ENCODE measurements at places on chromosomes 12 and 14. TPM values are rescaled to one million over a fixed set of nuclear protein-coding genes. Genes with fewer than 3 reads are reported as not detected.

KRT80 gene
- total RNA-seq, result 8.8 TPM

DGKA gene
- 58.3 TPM for total RNA-seq

GPRC5D gene
- total RNA-seq, result not detected

ZNF839 gene
- total RNA-seq, result 17.7 TPM

APOLD1 gene
- 3.9 TPM for total RNA-seq

HCAR3 gene
- not detected for total RNA-seq

SIX6 gene
- total RNA-seq, result not detected

CIDEB gene
- total RNA-seq, result 0.22 TPM

APAF1 gene
- 13.9 TPM for total RNA-seq

SMIM10L1 gene
- total RNA-seq, result 6.4 TPM

- H3K36me3 ChIP-seq, result no peaks in the 10 kb centered on the region
- no peak overlapping the region for H3K4me3 ChIP-seq
- H3K4me1 ChIP-seq, result no peaks in the 10 kb centered on the region
These were observed 142.5 kb downstream of the SAMD4A start for GRCh38 chr14:54709444-54709843.

DNA sequence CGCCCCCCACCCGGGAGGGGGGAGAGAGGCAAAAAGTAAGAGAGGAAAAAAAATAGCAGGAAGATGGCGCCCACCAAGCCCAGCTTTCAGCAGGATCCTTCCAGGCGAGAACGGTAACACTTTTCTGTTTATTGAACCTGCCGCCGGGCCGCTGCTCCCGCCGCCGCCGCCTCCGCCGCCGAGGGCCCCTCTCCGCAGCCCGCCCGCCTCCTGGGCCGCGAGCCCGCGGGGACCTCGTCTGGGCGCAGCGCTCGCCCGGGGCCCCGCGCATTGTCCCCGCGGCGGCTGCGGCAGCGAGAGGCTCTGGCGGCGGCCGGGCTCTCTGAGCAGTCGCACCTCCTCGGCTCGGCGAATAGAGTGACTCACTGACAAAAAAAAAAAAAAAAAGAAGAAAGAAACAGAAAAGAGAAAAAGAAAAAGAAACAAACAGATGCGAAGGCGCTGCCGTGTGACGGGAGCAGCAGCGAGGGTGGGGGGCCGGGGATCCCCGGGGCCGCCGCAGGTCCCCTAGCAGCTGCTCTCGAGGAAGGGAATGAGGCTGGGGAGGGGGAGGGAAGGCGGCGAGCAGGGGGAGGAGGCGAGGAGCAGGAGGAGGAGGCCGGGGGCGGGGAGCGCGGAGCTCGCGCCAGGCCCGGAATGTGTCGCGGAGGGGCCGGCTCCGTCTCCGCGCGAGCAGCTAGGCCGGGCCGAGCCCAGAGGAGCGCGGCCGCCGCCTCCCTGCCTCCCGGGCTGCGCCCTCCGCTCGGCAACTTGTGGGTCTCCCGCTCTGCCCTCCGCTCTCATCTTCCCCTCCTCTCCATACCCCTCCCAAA, 781 bp downstream of the NPAS3 start:
- no peaks in the 10 kb centered on the region for H3K36me3 ChIP-seq
- H3K4me1 ChIP-seq, result no peaks in the 10 kb centered on the region
- H3K27me3 ChIP-seq, result no peaks in the 10 kb centered on the region
- H3K27ac ChIP-seq, result no peak overlapping the region
- no peak for DNase-seq
- no peak overlapping the region for H3K4me3 ChIP-seq

DNA sequence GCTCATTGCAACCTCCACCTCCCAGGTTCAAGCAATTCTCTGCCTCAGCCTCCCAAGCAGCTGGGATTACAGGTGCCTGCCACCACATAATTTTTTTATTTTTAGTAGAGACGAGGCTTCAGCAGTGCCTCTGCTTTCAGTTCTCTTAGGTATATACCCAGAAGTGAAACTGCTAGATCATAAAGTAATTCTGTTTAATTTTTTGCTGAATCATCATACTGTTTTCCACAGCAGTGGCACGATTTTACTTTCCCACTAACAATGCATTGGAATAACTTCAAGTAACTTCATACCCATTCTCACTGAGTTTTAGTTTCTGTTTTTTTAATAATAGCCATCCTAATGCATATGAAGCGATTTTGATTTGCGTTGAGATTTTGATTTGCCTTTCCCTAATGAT, 148.0 kb upstream of the G2E3 start:
- no peak overlapping the region for H3K4me3 ChIP-seq
- H3K27me3 ChIP-seq, result no peaks in the 10 kb centered on the region
- H3K36me3 ChIP-seq, result no peaks in the 10 kb centered on the region
- no peaks in the 10 kb centered on the region for H3K4me1 ChIP-seq
- H3K27ac ChIP-seq, result no peak overlapping the region

GRCh38 chr12:57243521-57244311, 7.3 kb downstream of the STAC3 start:
- H3K4me1 ChIP-seq, result peaks cover 42% of the 10 kb centered on the region
- peaks cover 4% of the 10 kb centered on the region for H3K27me3 ChIP-seq
- peak overlapping the region; percentile 60 for H3K4me3 ChIP-seq
- H3K27ac ChIP-seq, result no peak overlapping the region

- H3K27ac ChIP-seq, result no peak overlapping the region
- no peak overlapping the region for H3K4me3 ChIP-seq
- no peak for DNase-seq
- H3K27me3 ChIP-seq, result no peaks in the 10 kb centered on the region
- no peaks in the 10 kb centered on the region for H3K4me1 ChIP-seq
These were observed 338.6 kb downstream of the CEP128 start for GRCh38 chr14:80602946-80603345.

DNA sequence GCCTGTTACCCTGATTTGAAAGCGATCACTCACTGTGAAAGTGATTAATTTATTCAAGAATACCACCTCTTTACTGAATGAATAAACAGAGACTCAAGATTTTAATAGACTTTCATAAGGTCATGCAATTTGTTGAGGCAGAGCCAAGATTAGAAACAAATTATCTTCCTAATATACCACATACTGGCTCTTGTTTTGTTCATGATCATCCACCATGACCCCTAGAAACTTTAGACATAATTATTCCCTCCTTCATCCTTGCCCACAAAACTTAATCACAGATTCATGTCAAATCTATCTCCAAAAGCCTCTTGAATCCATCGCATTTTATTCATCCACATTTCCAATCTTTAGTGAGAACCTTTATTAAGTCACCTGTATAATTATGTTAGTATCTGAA, 152.3 kb downstream of the ATXN7L3B start:
- no peaks in the 10 kb centered on the region for H3K27me3 ChIP-seq
- no peak for DNase-seq
- no peak overlapping the region for H3K4me3 ChIP-seq
- H3K4me1 ChIP-seq, result no peaks in the 10 kb centered on the region
- H3K27ac ChIP-seq, result no peak overlapping the region

GRCh38 chr14:77204459-77204771, 22.8 kb downstream of the TMEM63C start:
- H3K27me3 ChIP-seq, result no peaks in the 10 kb centered on the region
- no peaks in the 10 kb centered on the region for H3K36me3 ChIP-seq
- no peaks in the 10 kb centered on the region for H3K4me1 ChIP-seq
- H3K27ac ChIP-seq, result no peak overlapping the region

- no peak overlapping the region for H3K27ac ChIP-seq
- H3K27me3 ChIP-seq, result no peaks in the 10 kb centered on the region
- H3K36me3 ChIP-seq, result no peaks in the 10 kb centered on the region
- DNase-seq, result peak; percentile 39
- H3K4me3 ChIP-seq, result no peak overlapping the region
These were observed 9.3 kb downstream of the CCDC196 start for GRCh38 chr14:66495218-66496098.

- DNase-seq, result peak; percentile 94
- no peak overlapping the region for H3K27ac ChIP-seq
- no peaks in the 10 kb centered on the region for H3K36me3 ChIP-seq
- no peaks in the 10 kb centered on the region for H3K27me3 ChIP-seq
These were observed 6.3 kb downstream of the DHH start for GRCh38 chr12:49088150-49088931.

DNA sequence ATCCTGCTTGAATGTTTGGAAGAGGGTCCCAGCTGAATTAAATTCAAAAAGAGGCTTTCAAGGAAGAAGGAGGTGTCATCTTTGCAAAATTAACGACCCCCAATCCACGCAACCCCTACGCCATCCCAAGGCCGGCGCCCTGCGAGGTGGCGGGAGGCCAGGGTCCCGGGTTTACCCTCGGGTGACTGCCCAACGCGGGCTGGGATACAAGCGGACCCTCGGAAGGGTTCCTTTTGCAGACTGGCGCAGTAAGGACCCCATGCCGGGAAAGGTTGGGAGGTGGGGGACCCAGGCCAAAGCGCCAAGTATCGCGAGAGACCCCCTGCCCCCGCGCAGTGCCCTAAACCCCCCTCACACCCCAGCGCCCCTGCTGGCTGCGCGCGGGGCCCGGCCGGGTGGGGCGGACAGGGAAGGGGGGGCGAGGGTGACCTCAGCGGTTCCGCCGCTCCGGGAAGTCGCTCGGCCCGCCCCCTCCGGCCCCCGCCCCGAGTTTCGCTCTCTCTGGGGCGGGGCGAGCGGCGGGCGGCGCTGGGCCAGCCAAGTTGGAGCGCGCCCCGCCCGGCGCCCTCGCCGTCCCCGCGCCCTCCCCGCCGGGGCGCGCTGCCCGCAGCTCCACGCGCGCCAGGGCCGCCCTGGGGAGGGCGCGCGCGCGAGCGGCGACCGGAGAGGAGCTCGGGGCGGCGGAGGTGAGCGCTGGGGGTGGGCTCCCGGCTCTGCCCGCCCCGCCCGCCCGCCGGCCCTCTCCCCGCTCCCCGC, 708 bp upstream of the ZBTB42 start:
- H3K27ac ChIP-seq, result peak overlapping the region; percentile 66
- peaks cover 31% of the 10 kb centered on the region for H3K4me1 ChIP-seq
- DNase-seq, result no peak
- H3K27me3 ChIP-seq, result no peaks in the 10 kb centered on the region
- H3K36me3 ChIP-seq, result no peaks in the 10 kb centered on the region

GRCh38 chr12:12561371-12562015, 1.2 kb downstream of the DUSP16 start:
- H3K4me1 ChIP-seq, result peaks cover 16% of the 10 kb centered on the region
- H3K27me3 ChIP-seq, result no peaks in the 10 kb centered on the region
- peak overlapping the region; percentile 89 for H3K27ac ChIP-seq

DNA sequence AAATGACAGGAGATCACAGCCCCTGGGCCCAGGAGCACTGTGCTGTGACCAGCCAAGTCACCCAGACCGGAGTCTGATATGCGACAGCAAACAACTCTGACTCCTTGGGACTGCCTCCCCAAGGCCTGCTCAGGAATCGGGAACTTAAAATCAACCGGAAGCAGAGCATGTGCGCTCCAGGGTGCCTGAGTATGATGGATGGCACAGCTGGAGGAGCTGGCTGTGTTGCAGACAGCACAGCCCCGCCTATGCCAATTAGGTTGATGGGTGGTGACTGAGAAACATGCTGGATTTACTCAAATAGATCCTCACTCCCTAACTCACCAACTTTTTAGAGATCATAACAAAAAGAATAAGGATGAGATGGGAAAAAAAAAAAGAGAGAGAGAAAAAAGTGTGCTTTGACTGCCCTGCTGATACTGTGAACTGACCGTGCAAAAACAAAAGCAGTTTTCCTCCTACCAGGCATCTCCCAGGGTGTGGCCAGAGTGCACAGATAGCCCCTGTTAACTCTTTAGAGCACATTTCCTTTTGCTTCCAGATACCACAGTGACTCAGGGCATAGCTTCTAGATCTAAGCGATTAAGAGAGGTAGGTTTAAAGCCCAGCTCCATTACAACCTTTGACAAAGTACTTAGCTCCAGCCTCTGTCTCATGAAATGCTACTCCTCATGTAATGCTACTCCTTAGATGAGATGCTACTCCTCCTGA, 27.4 kb upstream of the STON2 start:
- DNase-seq, result no peak
- no peak overlapping the region for H3K4me3 ChIP-seq
- no peaks in the 10 kb centered on the region for H3K27me3 ChIP-seq
- no peaks in the 10 kb centered on the region for H3K4me1 ChIP-seq
- no peaks in the 10 kb centered on the region for H3K36me3 ChIP-seq

GRCh38 chr12:80470403-80470802, 26.4 kb downstream of the PTPRQ start:
- no peaks in the 10 kb centered on the region for H3K36me3 ChIP-seq
- no peak overlapping the region for H3K4me3 ChIP-seq
- H3K27ac ChIP-seq, result no peak overlapping the region
- no peaks in the 10 kb centered on the region for H3K4me1 ChIP-seq
- DNase-seq, result no peak

DNA sequence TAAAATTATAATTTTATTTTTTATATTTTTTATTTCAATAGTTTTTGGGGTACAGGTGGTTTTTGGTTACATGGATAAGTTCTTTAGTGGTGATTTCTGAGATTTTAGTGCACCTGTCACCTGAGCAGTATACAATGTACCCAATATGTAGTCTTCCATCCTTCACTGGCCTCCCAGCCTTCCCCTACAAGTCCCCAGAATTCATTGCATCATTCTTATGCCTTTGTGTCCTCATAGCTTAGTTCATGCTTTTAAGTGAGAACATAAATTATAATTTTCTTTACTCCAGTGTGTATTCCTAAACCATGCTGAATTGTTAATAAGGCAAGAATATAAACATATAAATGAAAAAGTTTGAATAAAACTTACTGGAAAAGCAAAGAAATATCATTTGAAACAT, 19.1 kb upstream of the NFKBIA start:
- H3K4me1 ChIP-seq, result no peaks in the 10 kb centered on the region
- no peaks in the 10 kb centered on the region for H3K36me3 ChIP-seq
- no peaks in the 10 kb centered on the region for H3K27me3 ChIP-seq
- DNase-seq, result no peak
- no peak overlapping the region for H3K27ac ChIP-seq

GRCh38 chr12:80937391-80938238, at the start of gene LIN7A:
Gene LIN7A (minus strand): TSS chr12:80937934. CDS start chr12:80937722, 212 bp downstream.
- H3K4me1 ChIP-seq, result no peaks in the 10 kb centered on the region
- no peaks in the 10 kb centered on the region for H3K36me3 ChIP-seq
- H3K27me3 ChIP-seq, result no peaks in the 10 kb centered on the region
- peak within 1 kb of the TSS; percentile 63 for H3K4me3 ChIP-seq
- DNase-seq, result no peak
- H3K27ac ChIP-seq, result peak within 1 kb of the TSS; percentile 39

DNA sequence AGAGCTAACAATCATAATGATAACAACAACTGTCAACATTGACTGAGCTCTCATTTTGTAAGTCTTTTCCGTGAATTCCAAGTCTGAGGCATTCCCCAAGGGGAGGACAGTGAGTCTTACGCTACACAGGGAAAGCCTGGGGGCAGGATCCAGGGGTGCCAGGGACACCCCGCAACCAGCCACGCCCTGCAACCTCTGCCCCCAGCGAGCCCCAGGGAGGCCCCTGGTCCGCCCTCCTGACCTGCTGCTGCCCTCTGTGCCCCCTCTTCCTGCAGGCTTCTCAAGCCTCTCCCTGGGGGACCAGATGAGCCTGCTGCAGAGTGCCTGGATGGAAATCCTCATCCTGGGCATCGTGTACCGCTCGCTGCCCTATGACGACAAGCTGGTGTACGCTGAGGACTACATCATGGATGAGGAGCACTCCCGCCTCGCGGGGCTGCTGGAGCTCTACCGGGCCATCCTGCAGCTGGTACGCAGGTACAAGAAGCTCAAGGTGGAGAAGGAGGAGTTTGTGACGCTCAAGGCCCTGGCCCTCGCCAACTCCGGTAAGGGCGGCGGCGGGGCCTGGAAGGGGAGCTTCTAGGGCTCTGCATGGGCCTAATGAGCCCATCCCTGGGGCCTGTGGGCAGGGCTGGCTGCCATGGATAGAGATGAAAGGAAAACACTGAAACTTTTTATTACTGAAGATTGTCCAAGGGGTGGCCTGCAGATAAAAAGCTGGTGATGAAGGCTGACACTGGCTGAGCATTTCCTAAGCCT, 115.4 kb downstream of the ESRRB start:
- no peaks in the 10 kb centered on the region for H3K4me1 ChIP-seq
- no peak overlapping the region for H3K27ac ChIP-seq
- DNase-seq, result no peak

GRCh38 chr14:82309199-82309598, 775.5 kb upstream of the SEL1L start:
- no peaks in the 10 kb centered on the region for H3K36me3 ChIP-seq
- no peaks in the 10 kb centered on the region for H3K4me1 ChIP-seq
- H3K27ac ChIP-seq, result no peak overlapping the region

Measured in HCT116 (cell line).